8988T (cell line): ENCODE measurements at places on chromosomes 2 and 18.

GRCh38 chr2:98543214-98543613, 65.1 kb downstream of the COA5 start:
- DNase-seq: no peak

DNA sequence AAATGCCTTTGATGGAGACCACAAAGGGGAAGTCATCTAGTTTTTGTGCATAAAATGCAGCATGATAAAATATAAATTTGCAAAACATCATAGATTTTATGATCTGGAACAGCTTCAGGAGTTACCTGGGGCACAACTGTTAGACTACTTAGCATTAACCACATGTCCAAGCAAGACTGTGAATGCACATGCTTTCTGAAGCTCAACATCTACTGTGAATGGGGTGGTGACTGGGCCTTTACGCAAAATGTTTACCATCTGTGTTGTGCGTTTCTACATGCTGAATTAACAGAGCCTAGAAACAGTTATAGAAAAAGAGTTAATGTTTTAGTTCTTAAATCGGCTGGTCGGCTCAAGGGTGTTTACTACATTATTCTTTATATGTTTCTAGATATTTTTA, 45.5 kb downstream of the KCTD1 start:
- DNase-seq: no peak

- no peak for DNase-seq
Measured at GRCh38 chr2:59726228-59727120, 827.0 kb downstream of the BCL11A start.

DNA sequence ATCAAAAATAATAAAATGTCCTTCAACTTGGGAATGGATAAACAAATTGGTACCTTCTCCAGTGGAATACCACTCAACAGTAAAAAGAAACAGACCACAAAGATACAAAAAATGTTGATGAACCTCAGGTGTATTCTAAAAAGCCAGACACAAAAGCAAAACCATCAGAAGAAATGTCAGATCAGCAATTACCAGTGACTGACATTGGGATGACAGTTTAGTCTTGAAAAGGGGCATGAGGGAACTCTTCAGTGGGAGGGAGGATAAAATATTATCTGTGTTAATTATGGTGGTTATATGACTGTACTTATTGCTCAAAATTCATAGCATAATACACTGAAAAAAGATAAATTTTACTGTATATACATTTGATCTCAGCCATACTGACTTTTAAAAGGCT, 473.0 kb downstream of the TMX3 start:
- DNase-seq: no peak

DNA sequence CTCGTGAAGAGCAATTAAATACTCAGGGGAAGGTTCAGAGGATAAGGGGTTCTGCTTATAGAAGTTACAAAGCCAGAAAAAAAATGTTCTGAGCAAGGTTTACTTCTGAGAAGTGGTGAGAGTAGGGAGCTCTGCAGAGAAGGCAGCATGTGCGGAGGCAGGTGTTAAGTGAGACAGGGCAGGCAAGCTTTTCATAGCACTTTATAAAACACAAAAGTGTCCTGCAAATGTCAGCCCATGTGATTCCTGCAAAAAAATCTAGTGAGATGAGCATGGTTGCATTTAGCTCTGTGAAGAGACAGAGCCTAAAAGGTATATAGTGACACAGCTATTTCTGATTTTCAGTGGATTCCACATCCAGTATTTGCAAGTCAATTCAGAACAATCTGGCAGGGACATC, 223.8 kb upstream of the SYT4 start:
- no peak for DNase-seq

GRCh38 chr2:207141386-207141785, 24.4 kb downstream of the KLF7 start:
- no peak for DNase-seq

DNA sequence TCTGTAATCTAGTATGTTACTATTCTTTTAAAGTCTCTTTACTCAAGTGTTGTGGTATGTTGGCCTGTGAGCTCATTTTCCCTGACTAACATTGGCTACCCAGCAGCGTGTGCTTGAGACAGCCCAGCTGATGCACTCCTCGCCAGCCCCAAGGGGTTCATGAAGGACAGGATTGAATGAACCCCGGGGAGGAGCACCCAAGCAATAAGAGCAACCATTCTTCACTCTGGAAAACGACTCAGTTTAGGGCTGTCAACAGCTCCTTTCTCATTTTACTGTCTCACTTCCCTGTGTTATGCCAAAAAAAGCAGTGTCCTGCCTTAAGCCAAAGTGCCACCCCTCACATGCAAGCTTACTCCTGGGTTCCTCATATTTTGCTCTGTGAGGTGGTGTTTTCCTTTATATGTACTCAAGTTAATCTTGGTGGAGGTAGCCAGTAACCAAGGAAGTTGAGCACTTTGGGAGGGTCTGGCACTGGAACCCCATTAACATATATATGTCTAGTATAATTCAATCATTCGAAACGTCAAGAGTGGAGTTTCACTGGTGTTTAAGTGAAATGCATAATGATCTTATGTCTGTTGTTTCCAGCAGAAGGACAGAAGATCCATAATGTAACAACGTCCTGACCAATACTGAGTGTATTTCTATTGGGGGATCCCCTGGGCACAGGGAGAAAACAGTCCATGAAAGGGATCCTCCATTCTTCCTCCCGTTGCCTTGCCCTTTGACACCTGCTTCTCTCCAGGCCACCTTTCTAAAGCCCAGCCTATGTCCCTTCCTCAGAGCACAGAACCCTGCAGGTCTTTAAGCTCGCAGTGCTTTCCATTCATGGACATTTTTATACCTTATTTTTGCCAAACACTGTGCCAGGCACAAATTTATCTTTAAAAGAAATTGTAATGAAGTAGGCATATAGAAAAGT, 43.2 kb downstream of the ATIC start:
- no peak for DNase-seq

DNA sequence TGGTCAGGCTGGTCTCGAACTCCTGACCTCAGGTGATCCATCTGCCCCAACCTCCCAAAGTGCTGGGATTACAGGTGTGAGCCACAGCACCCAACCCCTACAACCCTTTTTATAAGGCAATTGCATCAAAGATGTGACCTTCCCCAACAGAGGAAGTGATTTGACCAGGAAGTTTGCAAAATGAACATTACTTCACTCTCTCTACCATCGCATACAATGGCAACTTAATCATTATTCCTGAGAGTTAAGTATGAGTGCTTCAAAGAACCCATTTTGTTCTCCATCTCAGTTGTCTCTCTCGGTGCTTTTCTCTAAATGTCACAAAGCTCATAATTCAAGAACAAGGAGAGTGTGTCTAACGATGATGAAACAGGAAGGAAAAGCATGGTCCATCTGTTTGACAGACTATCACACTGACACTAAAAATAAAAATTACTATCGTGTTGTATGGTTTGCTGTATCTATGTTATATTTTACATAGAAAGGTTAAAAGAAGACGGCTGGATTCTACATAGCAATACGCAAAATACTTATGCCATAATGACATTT, 18.1 kb upstream of the CREG2 start:
- DNase-seq: no peak

GRCh38 chr18:45384137-45384961, 230.9 kb upstream of the SLC14A2 start:
- peak; percentile 22 for DNase-seq

DNA sequence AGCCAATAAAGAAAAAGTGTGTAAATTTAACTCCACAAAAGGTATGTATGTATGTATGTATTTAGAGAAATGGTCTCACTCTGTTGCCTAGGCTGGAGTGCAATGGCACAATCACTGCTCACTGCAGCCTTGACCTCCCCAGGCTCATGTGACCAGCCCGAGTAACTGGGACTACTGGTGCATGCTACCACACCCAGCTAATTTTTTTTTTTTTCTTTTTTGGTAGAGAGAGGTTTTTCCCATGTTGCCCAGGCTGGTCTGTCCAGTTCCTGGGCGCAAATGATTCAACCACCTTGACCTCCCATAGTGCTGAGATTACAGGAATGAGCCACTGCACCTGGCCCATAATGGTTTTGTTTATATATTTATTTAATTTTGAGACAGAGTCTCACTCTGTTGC, 67.1 kb downstream of the CERKL start:
- no peak for DNase-seq

GRCh38 chr2:73825408-73825807, 3.4 kb upstream of the STAMBP start:
- DNase-seq: no peak

- no peak for DNase-seq
Measured at GRCh38 chr2:164792316-164793170, 49.1 kb downstream of the COBLL1 start.

GRCh38 chr2:23926290-23926749, 603 bp downstream of the ATAD2B start:
- no peak for DNase-seq

- DNase-seq: no peak
Measured at GRCh38 chr2:86393521-86394491, 47.4 kb upstream of the KDM3A start.

DNA sequence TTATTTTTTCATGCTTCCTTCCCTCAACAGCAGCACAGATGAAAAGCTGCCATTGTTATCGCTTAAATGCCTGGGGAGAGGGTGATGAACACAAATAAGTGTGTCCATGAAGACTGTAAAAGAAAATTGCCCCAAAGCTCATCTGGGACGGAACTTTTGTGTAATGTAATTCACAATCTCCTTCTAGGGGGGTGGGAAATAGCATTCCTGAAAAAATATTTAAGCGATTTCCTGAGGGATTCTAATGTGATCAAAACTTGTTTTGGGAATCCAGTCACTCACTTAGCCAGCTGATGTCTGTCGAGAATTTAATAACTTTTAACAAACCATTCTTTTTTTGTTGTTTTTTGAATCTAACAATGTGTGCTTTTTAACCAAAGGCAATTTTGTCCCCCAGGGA, 427.9 kb downstream of the PLCL1 start:
- no peak for DNase-seq

- no peak for DNase-seq
Measured at GRCh38 chr2:68811364-68811763, 59.8 kb downstream of the BMP10 start.

GRCh38 chr2:30113617-30114293, 33.1 kb upstream of the YPEL5 start:
- DNase-seq: peak; percentile 58

GRCh38 chr2:183495589-183496267, 371.5 kb downstream of the NUP35 start:
- no peak for DNase-seq

DNA sequence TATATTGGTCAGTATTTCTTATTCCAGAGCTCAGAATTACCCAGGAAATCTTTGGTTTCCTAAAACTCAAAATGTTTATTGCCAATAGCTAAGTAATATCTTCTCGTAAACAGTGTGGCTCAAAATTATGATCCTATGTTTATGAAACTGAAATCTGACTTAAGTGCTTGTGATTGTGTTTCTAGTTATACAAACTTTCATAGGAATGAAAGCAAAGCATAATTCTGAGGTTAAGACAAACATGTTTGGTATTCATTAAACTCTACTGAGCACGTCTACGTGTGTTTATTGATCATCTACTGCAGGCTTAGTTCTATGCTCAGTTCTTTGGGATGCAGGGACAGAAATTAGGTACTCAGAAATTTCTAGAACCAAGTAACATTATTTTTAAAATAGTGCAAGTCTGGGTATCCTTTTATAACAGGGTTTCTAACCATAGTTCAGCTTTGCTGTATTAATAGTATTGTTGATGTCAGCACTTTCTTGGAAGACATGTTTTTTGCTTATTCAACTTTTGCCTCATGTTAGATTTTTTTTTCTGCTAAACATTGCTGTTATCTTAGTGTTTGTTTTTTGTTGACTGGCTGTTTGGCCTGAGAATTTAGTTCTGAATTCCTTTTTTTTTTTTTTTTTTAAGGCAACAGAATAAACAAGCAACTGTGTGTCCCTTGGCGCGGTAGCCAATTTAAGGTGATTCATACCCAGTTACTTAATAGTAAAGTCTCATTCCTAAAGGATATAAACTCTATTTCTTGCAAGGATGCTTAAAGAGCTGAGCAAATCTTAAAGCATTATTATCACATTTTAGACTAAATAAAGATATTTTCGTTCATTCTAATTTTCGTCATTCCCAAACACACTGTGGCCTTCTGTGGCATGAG, 31.3 kb downstream of the PTPRM start:
- DNase-seq: no peak

DNA sequence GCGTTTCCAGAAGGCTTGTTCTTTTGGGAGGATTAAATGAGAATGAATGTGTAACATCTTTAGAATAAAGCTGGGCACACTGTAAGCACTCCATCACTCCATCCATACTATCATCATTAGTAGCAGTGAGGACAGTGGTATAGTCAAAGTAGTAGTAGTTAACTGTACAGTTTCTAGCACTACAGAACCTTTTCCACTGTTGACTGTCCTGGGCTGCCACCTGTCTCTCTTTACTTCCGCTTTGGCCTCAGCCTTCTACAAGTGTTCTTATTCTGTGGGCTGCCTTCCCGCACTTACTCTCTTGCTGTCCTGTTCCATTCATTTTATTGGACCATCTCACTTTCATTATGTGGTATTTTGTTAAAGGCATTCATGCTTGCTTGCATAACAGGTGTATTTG, 3.3 kb downstream of the SLC9A2 start:
- DNase-seq: no peak

DNA sequence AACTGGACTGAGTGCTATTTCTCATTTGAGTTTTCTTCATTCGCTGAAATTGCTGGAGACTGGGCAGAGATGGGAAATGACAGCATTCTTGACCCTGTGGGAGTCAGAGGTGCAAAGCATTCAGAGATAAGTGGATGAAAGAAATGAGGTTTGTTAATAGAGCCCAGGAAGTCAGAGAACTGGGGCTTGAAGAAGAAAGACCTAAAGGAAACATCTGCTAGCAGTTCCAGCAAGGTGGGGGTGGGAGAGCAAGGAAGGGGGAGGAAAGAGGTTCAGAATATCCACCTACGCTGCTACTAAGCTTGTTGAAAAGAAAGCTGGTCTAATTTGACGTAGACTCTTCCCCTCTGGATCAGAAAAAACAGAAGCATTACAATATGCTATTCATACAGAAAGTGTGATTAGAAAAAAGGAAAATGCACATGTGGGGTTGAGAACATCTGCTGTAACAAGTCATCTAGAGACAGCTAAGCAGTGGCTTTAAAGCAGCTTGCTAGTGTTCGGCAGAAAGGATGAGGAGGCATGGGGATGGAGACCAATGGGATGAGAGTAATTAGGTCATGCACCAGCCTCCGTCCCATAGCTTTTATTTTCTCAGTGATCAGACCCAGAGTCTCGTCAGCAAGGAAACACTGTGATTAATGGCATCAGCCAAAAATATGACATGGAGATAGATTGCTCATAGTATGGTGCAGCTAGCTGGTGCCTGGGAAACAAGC, 29.7 kb downstream of the NAB1 start:
- no peak for DNase-seq
